Right hindlimb (tissue), 1 donor: ENCODE measurements at places on chromosomes 1 and 21.

DNA sequence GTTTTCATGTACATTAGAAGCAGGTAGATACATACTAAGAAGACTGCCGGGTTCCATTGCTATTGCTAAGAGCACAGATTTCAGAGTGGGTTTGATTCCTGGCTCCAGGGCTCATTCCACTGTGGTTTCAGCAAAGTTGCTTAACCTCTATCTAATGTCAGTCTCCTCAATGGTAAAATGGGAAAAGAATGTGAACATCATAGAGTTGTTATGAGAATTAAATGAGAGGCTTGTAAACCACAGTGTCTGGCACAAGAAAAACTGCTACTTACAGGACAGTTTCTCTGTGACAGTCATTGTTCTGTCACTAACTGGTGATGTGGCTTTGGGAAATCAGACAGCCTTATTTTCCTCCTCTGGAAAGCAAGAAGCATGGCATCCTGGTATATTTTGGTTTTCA, 10.7 kb upstream of the PLXNA2 start:
- DNase-seq = no peak

- DNase-seq = no peak
Observed at GRCh38 chr21:28906841-28907240, 85.8 kb downstream of the LTN1 start.

DNA sequence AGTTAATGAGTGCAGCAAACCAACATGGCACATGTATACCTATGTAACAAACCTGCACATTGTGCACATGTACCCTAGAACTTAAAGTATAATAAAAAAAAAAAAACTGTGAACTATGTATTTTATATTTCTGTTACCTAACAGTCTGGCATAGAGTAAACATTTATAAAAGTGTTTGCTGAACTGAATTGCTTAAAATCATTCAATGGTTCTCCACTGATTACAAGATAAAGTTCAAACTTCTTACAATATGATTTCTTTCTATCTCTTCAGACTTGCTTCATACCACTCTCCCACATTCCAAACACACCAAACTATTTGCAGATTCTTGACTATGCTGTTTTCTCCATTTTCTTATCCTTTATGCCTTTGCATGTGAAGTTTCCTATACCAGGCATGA, 89.9 kb downstream of the UROD start:
- no peak for DNase-seq

- DNase-seq = peak; percentile 32
Observed at GRCh38 chr1:48777219-48777895, 666 bp upstream of the BEND5 start.

- DNase-seq = no peak
Observed at GRCh38 chr1:169529068-169529642, 43.4 kb upstream of the SLC19A2 start.

DNA sequence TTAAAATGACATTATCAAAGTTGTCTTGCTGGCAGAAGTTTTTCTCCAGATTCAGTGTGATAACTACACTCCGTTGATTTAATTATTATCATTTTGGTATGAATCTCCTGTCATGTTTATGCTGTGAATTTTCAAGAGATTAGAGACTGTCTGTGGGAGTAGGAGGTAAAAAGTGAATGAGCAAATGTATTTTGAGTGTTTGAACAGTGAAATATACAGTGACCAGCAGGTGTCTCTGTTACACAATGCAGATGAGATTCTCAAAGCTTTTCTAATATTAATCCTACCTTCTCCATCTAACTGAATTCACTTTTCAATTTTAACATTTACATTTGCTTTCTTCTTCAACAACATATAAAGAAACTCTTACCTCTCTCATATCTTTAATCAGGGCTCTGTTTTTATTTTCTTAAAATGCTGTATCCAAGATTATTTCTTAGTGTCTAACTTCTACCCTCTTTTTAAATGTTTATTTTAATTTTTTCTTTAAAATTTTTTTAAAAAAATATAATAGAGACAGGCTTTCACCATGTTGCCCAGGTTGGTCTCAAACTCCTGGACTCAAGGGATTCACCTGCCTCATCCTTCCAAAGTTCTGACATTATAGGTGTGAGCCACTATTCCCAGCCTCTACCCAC, 20.9 kb upstream of the HSPA13 start:
- DNase-seq = no peak

DNA sequence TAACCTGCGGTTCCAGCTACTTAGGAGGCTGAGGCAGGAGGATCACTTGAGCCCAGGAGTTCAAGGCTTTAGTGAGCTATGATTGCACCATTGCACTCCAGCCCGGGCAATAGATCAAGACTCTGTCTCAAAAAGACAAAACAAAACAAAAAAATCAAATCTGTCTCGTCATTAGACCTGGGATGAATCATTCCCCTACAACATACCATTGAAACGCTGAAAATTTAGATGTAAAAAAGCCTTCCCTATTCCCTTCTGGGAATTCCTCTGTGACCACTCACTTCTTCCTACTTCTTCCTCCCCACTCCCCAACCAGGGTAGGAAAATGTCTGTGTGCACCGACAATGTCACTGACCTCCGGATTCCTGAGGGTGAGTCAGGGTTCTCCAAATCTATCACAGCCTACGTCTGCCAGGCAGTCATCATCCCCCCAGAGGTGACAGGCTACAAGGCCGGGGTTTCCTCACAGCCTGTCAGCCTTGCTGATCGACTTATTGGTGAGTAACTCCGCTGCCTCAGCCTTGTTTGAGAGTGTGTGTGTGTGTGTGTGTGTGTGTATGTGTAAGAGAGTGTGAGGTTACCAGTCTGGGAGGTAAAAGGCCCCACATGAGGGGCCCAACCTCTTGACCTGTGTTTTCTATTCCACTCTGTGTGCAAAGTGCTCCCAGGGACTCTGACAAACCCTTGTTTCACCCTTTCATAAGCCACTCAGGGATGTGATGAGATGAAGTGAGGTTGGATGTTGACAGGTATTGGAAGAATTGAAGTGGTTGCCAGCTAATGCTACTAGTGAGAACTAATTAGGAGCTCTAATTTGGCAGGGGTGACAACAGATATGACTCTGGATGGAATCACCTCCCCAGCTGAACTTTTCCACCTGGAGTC, 16.3 kb upstream of the SARS1 start:
- DNase-seq = no peak

DNA sequence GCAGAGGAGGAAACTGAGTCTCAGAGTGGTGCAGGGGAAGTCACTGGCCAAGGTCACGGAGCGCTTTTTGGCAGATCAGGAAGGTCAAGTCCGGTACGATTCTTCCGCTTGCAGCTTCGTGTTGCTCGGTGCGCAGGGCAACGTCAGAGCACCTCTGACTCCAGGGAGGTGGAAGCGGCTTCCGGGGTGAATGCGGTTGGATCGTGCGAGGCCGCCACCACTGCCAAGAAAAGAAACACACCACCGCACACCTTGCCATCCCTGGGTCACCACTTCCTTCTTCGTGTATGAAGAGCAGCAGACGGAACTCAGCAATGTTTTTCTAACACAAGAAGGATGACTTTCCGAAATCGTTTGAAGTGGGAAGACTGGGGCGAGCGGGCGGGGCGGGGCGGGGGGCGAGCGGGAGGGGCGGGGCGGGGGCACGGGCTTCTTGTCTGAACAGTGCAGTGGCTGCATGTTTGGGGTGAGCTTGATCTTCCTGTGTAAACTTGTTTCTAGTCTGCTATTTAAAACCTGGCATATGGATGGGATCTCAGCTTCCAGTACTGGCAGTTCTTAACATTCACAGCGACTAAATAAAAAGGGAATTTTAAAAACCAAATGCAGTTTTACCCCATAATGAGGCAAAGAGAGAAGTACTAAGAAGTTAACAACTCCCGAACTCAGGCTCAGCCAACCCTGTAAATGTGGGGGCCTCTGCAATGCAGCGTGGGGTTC, 300.0 kb downstream of the RRAGC start:
- no peak for DNase-seq

GRCh38 chr1:87674791-87675190, 346.1 kb downstream of the LMO4 start:
- no peak for DNase-seq

GRCh38 chr1:203935321-203935720, 73.9 kb downstream of the SNRPE start:
- no peak for DNase-seq

DNA sequence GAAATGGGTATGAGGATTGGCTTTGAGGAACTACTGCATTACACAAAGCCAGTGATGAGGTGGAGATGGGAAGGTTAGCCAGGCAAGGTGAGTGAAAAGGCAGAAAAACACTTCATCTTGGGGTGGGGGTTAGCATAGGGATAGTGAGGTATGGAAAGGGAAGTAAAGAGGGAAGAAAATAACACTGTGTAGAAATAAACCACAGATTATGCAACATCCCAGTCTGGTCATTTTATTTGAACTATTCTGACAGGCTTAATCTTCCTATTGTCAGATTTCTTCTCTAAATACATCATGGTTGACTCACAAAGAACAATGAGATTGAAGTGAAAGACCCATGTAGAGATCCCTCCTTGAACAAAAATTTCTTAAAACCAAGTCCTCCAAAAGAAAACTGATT, 640.2 kb downstream of the PTPRC start:
- DNase-seq = no peak

- DNase-seq = no peak
Observed at GRCh38 chr1:31752952-31753475, 11.1 kb downstream of the ADGRB2 start.

DNA sequence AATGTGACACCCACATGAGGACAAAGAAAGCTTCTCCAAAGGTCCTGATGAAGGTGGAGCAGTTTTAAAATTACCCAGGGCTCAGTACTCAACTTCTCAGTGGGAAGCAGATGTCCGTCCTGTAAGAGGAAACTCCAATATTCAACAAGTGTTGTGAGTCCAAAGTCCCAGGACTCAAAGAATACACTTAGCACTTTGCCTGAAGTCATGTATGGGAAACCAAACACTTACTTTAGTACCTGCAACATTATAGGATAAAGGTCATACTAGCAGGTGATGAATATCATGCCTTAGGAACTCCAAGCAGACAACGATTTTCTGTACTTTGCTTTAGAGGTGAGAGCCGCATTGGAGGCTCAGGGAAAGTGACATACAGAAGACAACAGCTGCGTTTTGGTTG, 37.2 kb upstream of the ST6GALNAC3 start:
- DNase-seq = no peak

DNA sequence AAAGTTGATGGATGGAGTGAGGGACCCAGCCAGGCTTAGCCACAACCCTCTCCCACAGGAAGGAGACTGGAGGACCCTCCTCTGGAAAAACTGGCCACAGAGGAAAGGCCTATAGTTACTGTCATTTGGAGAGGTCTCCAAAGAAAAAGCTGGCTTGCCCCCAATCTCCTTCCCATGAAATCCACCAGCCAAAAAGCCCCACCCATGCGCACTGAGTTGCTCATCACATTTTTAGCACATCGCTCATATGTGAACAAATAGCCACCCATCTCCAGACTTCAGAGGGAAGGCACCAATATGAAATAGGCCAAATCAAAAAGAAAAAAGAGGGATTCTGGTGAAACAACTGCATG, 36.9 kb upstream of the QSOX1 start:
- no peak for DNase-seq
